NCI-H460 (cell line): ENCODE measurements at places on chromosomes 3 and 15. TPM values are rescaled to one million over a fixed set of nuclear protein-coding genes. Genes with fewer than 3 reads are reported as not detected.

KNG1 gene
- total RNA-seq, result not detected in 2 replicates

ACTR8 gene
- 15.1 and 15.2 TPM in 2 replicates for total RNA-seq

TRH gene
- total RNA-seq, result not detected in 2 replicates

SEC62 gene
- total RNA-seq, result 20.1 and 30.2 TPM in 2 replicates

PRKCD gene
- 1.0 and 1.8 TPM in 2 replicates for total RNA-seq

FBXO40 gene
- total RNA-seq, result not detected in 2 replicates

TEX9 gene
- total RNA-seq, result 3.5 and 6.6 TPM in 2 replicates
